ENCODE measurements at places on chromosomes 7 and 10. TPM values are rescaled to one million over a fixed set of nuclear protein-coding genes. Genes with fewer than 3 reads are reported as not detected.

DNA sequence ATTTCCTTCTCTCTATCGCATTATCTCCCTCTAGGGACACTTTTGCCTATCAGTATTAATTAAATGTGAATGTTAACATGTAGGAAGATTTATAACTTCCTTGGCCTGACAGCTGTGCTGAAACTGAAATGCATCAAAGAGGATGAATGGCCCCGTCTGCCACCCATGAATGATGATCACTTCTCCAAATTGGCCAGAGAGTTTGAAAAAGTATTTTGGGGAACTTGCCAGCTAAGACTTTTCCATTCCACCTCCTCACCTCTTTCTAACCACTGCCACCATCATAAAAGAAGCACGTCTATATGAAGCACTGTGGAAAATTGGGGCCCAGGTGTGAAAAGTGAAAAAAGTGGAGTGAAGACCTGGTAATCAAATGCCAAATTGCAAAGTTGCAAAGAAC, 25.4 kb upstream of the ST8SIA6 start:
- no peak for DNase-seq
- no peaks in the 10 kb centered on the region for H3K27me3 ChIP-seq

- DNase-seq: peak; percentile 37
- H3K27me3 ChIP-seq: no peaks in the 10 kb centered on the region
- peak overlapping the region; percentile 94 for H3K27ac ChIP-seq
- H3K4me1 ChIP-seq: peaks cover 16% of the 10 kb centered on the region
- peak overlapping the region; percentile 94 for H3K4me3 ChIP-seq
- no peaks in the 10 kb centered on the region for H3K36me3 ChIP-seq
Measured at GRCh38 chr10:91220954-91221675, 652 bp downstream of the PCGF5 start.

DNA sequence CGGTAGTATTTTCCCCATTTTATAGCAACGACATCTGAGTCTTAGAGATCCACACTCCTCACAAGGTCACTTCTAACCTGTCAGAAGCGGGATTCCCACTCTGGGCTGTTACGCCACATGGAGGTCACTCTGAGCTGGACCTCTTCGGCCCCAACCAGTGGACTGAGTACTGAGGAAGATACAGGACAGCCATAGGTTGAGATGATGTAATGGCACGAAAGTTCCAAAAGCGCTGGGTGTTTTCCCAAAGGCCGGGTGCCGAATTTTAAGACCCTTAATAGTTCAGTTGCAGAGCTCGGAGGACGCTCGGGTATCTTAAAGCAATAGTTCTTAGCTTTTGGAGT, 699 bp downstream of the GHITM start:
- peaks cover 25% of the 10 kb centered on the region for H3K36me3 ChIP-seq
- H3K4me1 ChIP-seq: peaks cover 11% of the 10 kb centered on the region
- peak overlapping the region; percentile 96 for H3K4me3 ChIP-seq
- peak; percentile 53 for DNase-seq
- H3K27me3 ChIP-seq: no peaks in the 10 kb centered on the region

GRCh38 chr10:1625079-1625478, 112.2 kb downstream of the ADARB2 start:
- H3K4me1 ChIP-seq: no peaks in the 10 kb centered on the region
- no peaks in the 10 kb centered on the region for H3K36me3 ChIP-seq
- H3K4me3 ChIP-seq: no peak overlapping the region
- no peak overlapping the region for H3K27ac ChIP-seq
- H3K27me3 ChIP-seq: no peaks in the 10 kb centered on the region

GRCh38 chr7:101559586-101559985, 69.5 kb downstream of the MYL10 start:
- no peak overlapping the region for H3K4me3 ChIP-seq
- no peaks in the 10 kb centered on the region for H3K27me3 ChIP-seq
- H3K36me3 ChIP-seq: no peaks in the 10 kb centered on the region
- H3K4me1 ChIP-seq: no peaks in the 10 kb centered on the region
- no peak for DNase-seq

DNA sequence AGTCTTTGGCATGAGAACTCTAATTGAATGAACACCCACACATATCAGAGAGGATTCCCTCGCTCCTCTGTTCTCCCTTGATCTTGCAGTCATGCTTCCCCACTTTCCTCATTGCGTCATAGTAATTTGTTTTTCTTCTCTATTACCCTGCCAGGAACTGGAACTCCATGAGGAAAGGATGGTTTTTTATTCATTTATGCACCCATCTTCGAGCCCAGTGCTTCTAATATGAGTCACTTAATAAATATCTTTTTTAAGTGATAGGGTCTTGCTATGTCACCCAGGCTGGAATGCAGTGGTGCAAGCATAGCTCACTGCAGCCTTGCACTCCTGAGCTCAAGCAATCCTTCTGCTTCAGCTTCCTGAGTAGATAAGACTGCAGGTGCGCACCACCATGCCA, 83.5 kb downstream of the OTUD1 start:
- no peaks in the 10 kb centered on the region for H3K36me3 ChIP-seq
- H3K4me3 ChIP-seq: no peak overlapping the region
- peaks cover 3% of the 10 kb centered on the region for H3K4me1 ChIP-seq
- H3K27me3 ChIP-seq: no peaks in the 10 kb centered on the region
- DNase-seq: no peak

DNA sequence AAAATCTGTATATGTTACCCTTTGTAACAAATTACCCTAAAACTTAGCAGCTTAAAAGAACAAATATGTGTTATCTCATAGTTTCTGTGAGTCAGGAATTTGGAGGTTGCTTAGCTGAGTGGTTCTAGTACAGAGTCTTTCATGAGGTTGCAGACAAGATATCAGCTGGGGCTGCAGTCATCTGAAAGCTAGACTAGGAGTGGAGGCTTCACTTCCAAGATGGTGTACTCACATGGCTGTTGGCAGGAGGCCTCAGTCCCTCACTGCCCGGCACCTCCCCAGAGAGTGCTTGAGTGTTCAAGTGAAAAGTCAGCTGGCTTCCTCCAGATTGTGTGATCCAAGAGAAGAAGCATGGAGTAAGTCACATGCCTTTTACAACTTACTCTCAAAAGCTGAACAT, 16.9 kb upstream of the GGCT start:
- no peak overlapping the region for H3K4me3 ChIP-seq
- no peaks in the 10 kb centered on the region for H3K27me3 ChIP-seq
- no peaks in the 10 kb centered on the region for H3K36me3 ChIP-seq
- DNase-seq: no peak
- H3K4me1 ChIP-seq: no peaks in the 10 kb centered on the region

DNA sequence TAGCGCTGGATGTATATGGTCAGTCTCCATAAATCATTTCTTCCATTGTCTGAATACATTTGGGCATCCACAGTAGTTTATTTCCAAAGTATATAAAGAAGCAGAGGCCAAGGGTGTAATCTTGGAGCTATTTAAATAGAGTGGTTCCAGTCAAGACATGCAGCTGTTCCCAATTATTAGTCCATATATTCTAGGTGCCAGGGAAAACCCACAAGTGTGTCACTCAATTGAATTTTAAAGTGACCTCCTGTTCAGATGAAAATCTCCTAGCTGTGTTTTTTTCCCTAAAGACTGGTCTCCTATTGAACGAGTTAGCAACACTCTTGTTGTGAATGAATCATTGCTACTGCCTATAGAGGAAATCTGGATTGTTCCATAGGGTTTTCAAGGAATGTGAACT, 260.2 kb upstream of the BMPER start:
- no peaks in the 10 kb centered on the region for H3K27me3 ChIP-seq
- no peak overlapping the region for H3K4me3 ChIP-seq
- no peak overlapping the region for H3K27ac ChIP-seq
- no peaks in the 10 kb centered on the region for H3K4me1 ChIP-seq

FEZF1 gene
- not detected for total RNA-seq

All from right lobe of liver (tissue), 6 donors.